ENCODE measurements at places on chromosomes 3 and 15.

- DNase-seq, result no peak
Observed at GRCh38 chr3:140470211-140470610, 207.7 kb upstream of the TRIM42 start.

- no peak for DNase-seq
Observed at GRCh38 chr3:154548341-154548740, 118.4 kb upstream of the GPR149 start.

GRCh38 chr3:132225664-132226063, 91.5 kb upstream of the ACP3 start:
- DNase-seq, result no peak

GRCh38 chr15:40029979-40030893, 8.7 kb downstream of the SRP14 start:
- DNase-seq, result peak; percentile 28

GRCh38 chr3:43499256-43499655, 122.6 kb downstream of the ANO10 start:
- no peak for DNase-seq

DNA sequence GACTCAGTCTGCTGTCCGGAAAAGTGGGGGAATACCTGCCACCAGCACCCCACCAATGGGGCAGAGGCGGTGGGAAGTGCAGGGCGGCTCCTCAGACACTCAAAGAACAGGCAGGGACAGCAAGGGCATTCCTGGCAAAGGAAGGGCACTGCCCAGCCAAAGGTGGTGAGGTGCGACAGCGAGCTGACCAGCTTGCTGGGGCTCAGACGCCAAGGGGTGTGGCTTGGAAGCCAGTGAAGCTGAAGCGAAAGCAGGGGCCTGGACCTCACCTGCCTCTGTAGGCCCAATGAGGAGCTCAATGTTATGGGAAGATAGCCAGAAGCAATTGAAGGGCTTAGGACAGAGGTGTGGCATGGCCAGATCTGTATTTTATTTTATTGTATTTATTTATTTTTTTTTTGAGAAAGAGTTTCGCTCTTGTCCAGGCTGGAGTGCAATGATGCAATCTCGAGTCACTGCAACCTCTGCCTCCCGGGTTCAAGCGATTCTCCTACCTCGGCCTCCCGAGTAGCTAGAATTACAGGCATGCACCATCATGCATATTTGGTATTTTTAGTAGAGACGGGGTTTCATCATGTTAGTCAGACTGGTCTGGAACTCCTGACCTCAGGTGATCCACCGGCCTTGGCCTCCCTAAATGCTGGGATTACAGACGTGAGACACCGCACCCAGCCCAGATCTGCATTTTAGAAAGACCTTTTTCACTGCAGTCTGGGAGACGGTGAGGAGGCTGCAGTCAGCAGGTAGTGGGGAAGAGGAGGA, 4.4 kb upstream of the LMAN1L start:
- DNase-seq, result no peak

DNA sequence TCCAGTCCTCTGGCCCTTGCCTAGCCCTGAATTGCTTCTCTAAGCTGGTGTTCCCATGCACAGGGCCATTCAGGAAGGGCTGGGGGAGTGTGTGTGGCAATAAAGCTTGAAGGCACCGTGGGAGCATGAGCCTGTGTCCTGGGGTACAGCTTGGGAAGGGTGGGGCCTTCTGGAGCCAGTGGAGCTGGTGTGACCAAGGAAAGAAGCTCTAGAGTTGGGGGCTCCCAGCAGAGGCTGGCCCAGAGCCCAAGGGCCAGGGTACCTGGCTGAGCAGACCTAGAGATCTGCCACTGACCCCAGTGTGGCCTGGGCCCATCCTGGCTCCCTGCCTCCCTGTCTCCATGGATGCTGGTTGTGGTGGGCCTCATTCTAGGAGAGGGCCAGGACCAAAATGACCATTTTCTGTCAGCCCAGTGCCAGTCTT, 8.1 kb downstream of the ABTB1 start:
- no peak for DNase-seq

DNA sequence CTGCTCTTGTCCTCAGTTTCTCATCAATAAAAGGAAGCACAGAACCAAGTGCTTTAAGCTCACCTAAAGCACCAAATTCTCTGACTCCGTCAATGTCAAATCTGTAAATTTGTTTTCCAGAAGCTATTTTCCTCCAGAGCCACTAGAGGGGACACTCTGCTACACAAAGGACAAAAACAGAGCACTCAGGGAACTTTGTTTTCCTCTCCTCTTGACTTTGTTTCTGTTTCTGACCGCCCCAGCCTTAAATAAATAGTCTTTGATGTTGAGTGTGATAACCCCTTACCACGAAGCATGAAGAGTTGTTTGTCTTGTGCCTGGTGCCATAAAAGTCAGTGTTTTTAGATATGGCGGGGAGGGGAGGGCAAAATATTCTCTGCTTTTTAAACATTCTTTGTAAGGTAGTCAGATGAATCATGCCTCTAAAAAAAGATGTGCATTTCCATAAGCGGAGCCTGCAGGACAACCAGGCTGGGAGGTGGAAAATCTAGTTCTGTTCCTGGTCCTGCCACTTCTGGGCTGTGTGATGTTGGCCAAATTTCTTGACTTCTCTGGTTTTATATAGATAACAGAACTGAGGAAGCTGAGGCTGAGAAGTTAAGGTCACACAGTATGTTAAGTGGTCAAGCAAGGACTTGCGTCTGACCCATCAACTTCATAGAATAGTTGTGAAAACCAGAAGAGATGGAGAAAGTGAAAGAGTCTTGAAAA, 7.3 kb upstream of the ZBTB38 start:
- peak; percentile 62 for DNase-seq

- DNase-seq, result no peak
Observed at GRCh38 chr3:178352326-178353005, 183.8 kb upstream of the KCNMB2 start.

GRCh38 chr3:148625991-148626390, 71.7 kb upstream of the AGTR1 start:
- no peak for DNase-seq

GRCh38 chr3:49411535-49411967, 225 bp downstream of the RHOA start:
- peak; percentile 66 for DNase-seq

- no peak for DNase-seq
Observed at GRCh38 chr3:32249184-32249782, 10.8 kb downstream of the CMTM8 start.

GRCh38 chr3:54066253-54066652, 56.1 kb upstream of the CACNA2D3 start:
- DNase-seq, result no peak

- DNase-seq, result no peak
Observed at GRCh38 chr3:155743606-155744005, 1.3 kb downstream of the PLCH1 start.

DNA sequence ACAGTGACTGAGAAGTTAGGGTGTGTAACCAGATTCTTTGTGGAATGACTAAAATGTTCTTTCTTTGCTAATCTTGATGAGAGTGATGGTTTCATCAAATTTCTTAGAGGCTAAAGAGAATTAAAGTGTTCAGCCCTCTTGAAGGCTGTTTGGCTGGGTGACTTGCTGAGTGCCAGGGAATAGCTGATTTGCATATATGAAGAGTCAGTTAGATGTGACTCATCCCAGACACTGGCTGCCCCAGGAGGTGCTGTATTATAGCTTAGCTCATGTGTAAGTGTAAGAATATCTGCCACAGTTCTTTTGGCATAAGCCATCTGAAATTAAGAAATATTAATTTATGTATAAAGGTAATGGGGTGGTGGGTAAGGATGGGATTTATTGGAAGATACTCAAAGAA, 535.1 kb downstream of the NLGN1 start:
- no peak for DNase-seq

DNA sequence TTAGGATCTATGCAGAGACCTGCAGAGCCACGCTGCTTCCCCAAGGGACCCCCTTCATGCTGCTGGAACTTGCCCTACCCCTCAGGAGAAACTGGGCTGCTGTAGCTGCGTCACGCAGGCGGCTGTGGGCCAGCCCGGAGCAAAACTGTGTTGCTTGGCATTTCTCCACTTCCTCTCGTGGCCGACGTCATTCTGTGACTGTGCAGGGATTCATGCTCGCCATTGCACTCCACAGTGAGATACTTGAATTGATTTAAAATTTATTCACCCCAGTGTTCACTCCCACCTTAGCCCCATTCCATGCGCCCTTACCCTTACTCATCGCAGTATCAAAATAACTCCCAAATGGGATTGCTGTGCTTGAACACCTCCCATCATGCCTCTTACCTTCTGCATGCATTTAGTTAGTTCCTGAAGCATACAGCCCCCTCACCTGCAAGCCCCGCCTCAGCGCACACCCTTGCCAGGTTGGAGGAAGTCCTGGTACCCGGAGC, 45.7 kb downstream of the TMEM44 start:
- DNase-seq, result no peak

- no peak for DNase-seq
Observed at GRCh38 chr15:88872106-88872505, 23.2 kb downstream of the HAPLN3 start.

DNA sequence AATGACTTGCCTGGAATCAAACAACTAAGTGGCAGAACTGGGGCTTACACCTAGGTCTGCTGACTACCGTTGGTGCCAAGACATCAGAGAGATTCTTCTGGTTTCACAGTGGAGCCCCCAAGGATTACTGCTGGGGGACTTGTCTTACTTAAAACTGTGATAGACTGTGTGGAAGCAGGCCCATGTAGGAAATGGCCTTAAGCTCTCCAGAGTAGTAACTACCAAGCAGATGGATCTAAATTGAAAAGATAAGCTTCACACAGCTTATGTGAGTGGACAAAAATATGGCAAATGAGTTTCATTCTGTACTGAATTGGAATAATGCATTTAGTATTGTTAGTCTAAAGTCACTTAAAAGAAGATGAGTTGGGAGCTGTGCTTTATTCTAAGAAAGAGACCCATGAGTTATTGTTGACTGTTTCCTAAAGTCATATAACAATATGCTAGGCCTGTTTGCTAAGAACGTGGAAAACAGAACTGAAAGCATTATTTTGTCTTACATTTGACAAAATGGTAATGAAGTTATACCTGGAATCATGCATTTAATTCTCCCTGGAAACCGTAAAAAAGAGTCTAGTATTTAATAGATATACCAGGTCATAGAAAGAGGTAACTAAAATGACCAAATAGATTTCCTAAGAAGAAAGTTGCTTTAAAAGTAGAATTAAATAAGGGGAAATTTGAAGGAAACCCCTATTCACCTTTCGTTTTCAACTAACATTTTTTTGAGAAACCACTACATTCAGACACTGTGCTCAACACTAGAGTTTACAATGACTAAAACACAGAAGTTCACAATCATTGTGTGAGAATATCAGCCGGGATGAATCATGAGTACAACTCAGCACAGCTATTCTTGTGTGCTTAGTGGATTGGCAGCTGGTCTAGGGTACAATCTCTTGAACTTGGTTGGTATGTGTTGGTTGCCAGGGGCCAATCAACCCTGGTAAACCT, 13.0 kb upstream of the MAPK6 start:
- no peak for DNase-seq

GRCh38 chr15:61025308-61025707, 203.8 kb downstream of the RORA start:
- DNase-seq, result no peak

DNA sequence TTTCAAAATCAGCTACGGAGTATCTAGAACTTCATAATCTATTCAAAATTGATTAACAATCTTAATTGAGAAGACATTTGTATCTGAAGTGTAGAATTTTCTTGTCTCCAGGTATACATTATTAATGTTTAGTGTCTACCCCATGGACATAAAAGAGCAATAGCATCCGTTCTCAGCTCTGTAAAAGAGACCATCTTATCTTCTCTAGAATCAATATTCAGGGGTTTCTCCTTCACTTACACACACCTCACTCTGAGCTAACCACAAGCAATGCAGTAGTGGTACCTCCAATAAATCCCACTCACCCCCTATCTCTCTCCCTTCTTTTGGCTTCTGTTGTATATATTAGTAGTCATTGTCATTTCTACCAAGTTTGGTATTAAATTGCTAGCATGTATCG, 16.2 kb downstream of the MBNL1 start:
- DNase-seq, result peak; percentile 58

- no peak for DNase-seq
Observed at GRCh38 chr3:183538486-183538885, 17.0 kb downstream of the KLHL6 start.

DNA sequence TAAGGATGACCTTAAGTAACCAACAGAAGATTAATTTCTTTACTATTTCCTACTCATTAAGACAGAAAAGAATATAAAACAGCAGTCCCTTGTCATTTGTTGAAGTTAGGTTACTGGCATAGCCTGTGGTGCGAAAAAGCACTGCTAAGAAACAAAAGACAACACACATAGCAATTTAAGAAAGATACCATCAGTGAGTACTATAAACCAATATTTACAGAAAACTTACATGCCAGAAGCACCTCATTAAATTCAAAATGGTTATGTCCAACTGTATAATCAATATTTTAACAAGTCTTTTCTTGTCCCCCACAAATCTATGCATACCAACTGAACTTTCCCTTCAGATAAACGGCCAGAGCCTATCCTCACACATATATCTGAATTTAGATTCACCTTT, 42.0 kb downstream of the ANKRD28 start:
- no peak for DNase-seq

DNA sequence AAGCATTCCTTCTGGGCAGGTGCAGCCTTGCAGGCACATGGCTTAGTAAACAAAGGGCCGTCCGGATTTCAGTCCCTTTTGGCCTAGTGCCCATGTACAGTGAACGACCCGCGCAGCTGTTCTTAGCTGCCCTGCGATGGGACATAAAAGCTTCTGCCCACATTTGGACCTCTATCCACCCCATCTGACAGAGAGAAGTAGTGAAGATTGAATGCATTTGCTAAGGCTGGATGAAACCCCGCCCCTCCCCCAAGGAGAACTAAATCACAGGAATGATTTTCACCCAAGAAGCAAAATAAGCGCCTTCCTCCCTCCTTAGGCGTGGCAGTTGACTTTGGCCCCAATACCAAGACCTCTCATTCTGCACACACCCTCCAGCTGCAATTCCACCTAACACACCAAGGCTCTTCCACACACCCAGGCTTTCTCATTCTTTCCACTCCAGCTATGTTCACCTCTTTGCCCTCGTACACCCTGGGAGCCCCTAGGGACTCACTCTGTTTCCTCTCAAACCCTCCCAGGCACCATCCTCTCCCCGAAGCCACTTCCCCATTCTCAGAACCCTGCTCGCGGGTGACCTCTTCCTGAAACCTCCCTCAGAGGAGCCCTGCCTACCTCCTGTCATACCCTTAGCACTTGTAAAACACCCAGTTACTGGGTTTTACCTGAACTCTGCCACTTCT, 14.1 kb upstream of the HRH1 start:
- DNase-seq, result peak; percentile 8

DNA sequence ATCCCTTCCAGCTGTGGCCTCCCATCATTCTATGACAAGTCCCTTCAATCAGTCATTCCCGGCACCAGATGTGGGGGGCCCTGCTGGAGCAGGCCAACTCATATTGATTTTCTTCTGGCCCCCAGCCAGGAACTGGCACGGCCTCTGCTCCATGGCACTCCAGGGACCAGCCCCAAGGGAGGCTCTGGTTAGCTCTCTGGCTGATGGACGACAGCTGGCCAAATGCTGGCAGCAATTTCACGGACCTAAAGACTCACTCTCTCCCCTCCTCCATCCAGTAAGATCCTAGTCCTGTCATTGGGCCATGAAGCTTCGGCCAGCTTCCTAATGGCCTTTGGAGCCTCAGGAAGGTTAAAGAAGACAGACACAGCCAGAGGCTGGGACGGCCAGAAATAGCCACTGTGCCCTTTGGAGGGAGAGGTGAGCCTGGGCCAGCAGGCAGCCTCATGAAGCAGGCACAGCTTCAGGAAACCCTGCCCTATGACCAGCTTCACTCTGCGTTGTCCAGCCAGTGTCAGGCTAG, 131.0 kb downstream of the MEX3B start:
- no peak for DNase-seq
